ENCODE measurements at places on chromosomes 2 and 18.

GRCh38 chr18:40698129-40698528 lies 1256.9 kb upstream of the PIK3C3 start:
- no peak for DNase-seq

DNA sequence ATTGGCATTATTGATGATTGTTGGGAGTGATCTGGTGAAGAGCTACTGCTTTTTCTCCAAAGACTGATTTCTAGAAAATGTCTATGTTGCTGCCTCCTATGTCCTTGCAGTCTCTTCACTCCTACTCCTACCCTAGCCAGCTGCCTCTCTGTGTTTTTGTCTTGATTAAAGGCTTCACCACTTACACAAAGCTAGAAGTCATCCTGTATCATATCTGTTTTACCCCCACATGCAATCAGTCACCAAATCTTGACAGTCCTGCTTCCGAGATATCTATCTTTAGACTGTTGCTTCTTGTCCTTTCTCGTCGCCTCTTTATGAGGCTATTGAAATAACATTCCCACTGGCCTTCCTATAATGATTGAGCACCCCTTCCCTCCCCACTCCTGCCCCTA lies 84.5 kb upstream of the ITGA4 start:
- DNase-seq: no peak

DNA sequence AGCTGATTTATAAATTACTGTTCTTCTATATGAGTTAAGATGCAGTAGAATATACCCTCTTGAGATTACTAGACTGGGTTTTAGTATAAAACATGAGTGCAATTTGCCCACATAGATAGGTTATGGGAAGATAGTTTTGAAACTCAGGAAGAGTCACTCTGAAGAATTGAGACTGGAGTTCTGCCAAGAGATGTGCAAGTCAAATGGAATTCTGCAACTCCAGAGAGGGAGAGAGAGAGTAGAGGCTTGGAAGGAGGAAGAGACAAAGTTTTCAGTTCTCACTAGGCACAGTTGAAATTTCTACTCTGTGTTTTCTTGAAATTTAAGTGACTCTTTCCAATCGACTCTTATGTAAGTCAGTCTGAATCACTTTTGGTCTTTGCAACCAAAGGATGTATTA lies 878.8 kb downstream of the TSN start:
- no peak for DNase-seq

DNA sequence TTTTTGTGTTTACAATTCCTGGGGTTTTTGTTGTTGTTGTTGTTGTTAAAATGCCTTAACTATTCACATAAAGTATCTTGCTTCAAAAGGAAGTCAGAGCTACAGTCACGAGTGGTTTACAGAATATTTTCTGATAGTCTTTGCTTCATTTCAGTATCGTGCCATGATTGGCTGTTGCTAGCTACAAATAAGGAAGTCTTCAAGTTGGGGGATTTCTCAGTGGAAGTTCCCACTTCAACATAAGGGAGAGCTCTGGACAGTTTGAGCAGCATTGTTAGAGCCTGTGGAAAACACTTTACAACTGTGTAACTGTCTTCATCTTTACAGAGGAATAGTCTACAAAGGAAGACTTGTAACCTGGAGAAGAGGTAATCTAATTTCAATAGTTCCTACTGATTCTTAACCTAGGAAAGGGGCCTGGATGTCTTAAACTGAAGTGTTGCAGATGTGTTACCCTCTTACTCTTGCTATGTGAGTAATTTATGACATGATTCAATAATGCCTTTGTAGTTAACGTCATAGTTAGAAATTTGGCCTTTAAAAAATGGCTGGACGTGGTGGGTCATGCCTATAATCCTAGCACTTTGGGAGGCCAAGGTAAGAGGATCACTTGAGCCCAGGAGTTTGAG lies 23.4 kb upstream of the TANK start:
- no peak for DNase-seq

- DNase-seq: no peak
Measured at GRCh38 chr2:76793647-76794334, 728.4 kb downstream of the LRRTM4 start.

GRCh38 chr2:191866675-191867506 lies 20.0 kb upstream of the CAVIN2 start:
- no peak for DNase-seq

GRCh38 chr2:174623690-174624089 lies 26.1 kb upstream of the WIPF1 start:
- no peak for DNase-seq

DNA sequence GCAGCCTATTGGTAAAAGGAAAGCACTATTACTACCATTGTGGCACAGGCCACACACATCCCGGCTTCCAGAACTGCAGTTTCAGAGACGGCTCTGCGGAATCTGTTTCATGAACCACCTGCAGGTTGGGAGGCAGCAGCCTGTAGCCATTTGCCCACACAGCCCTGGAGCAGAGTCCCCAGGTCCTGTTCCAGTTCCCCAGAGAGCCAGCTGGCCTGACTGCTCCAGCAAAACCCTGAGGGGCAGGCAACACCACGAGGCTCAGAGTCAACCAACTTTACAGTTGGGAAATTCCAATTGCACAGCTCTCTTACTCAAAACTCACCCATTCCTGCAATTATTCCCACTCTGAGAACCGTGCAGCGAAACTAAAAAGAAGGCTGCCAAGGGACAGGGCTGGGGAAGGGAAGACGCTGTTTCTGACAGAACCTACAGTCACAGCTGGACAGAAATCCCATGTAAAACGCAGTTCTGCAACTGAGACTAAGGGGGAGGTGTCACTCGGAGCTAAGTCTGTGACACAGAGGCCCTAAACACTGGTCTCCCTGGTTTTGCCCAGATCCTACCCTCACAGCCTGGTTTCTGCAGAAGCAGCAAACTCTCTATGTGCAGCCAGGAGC lies 219.4 kb downstream of the TMEM163 start:
- peak; percentile 19 for DNase-seq

GRCh38 chr2:9390991-9391390 lies 32.3 kb downstream of the ITGB1BP1 start:
- no peak for DNase-seq

- peak; percentile 4 for DNase-seq
Measured at GRCh38 chr2:42117923-42118753, 51.0 kb upstream of the EML4 start.

- no peak for DNase-seq
Measured at GRCh38 chr2:33559328-33559727, 39.8 kb downstream of the FAM98A start.

GRCh38 chr18:79496978-79497637 lies 101.4 kb downstream of the NFATC1 start:
- peak; percentile 78 for DNase-seq

- DNase-seq: no peak
Measured at GRCh38 chr2:103868396-103868795, 985.5 kb upstream of the POU3F3 start.

- DNase-seq: no peak
Measured at GRCh38 chr2:31334311-31335026, 80.1 kb downstream of the XDH start.

- no peak for DNase-seq
Measured at GRCh38 chr2:5664278-5664681, 27.9 kb upstream of the SOX11 start.

DNA sequence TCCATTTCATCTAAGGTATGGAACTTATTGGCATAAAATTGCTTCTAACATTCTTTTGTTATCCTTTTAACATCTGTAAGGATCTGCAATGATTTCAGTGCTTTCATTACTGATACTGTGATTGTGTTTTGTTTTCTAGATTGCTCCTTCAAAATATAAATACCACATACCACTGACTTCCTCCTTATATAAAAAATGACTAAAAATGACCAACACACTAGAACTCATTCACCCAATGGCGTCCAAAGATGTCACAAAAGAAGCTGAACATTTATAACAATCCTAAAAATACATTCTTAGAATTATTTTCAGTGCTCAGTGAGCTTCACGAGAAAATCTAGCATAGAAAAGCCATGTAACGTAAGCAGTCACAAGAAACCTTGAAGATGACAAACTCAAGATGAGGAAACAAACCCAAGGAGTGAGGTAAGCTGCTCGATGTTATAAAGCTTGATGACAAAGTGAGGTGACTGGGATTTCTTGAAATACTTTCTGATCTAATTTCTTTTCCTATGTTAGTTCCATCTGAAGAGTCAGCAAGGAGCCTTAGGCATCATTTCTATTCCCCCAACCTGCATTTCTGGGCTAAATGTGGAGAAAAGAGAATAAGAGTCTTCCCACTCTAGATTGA lies 42.6 kb downstream of the PNO1 start:
- no peak for DNase-seq

GRCh38 chr2:28558918-28559317 lies 63.1 kb downstream of the PLB1 start:
- DNase-seq: no peak

DNA sequence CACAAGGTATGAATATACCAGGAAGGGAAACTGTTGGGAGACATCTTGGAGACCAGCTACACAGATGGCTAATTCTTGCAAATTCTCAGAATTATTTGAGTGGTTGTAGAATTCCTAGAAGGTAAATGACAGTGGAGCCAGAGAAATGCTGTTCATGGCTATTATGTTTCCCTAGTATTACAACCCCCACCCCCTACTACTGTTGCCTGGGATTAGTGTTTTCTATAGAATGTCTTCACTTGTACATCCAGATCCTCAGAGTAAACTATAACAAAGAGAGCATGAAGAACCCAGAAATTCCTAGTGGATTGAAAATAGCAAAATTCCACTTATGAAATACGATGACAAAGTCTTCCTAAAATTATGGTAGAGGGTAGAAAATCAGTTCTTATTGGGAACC lies 15.3 kb downstream of the LGALSL start:
- no peak for DNase-seq

- no peak for DNase-seq
Measured at GRCh38 chr18:58947136-58947732, 82.6 kb downstream of the ZNF532 start.

DNA sequence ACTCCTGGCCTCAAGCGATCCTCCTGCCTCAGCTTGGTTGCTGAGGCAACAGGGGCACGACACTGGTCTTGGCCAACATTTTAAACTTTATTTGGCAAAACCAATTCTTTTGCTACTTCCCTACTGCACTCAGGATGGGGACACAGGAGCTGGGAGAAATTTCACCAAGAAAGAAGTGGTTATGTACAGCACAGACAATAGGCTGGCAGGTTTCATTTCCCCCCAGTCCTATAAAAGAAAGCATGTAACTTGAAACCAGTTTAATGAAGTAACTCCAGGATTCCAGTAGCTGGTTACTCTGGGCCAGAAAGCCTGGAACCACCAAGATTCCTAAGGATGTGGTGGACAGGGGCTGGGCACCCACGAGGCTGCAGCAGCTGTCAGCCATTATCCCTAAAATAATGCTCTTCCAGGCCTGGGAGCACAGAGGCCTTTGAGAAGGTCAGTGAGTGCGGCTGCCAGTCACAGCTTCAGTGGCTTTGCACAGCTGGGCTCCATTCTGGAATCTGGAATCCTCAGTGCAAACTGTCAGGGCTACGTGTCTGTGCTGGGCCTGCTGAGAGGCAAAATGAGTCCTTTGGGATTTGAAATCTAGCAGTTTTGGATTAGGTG lies 142.3 kb upstream of the ITGA6 start:
- DNase-seq: peak; percentile 70

GRCh38 chr2:142915502-142915901 lies 38.0 kb downstream of the KYNU start:
- DNase-seq: no peak

- DNase-seq: no peak
Measured at GRCh38 chr2:72992734-72993102, 75.4 kb downstream of the EMX1 start.

GRCh38 chr2:236998758-236999157 lies 86.9 kb upstream of the COPS8 start:
- peak; percentile 18 for DNase-seq

GRCh38 chr18:68456985-68457384 lies 257.9 kb downstream of the TMX3 start:
- DNase-seq: no peak

DNA sequence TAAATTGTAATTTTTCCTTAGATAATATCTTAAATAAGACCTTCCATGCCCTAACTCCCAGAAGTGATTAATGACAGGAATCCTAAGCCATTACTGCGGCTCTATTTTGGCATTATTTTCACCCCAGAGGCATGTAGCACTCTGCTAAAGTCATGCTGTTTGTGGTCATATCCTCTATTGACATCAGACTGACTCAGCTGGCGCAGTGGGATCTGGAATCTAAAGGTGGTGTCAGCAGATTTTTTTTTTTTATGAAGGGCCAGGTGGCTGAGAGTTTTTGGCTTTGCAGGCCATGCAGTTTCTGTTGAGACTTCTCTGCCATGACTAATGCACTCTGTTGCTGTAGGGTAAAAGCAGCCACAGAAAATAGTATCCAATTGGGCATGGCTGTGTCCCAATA lies 64.1 kb upstream of the ACVR1C start:
- no peak for DNase-seq

GRCh38 chr2:67799886-67800285 lies 262.9 kb downstream of the C1D start:
- DNase-seq: no peak

DNA sequence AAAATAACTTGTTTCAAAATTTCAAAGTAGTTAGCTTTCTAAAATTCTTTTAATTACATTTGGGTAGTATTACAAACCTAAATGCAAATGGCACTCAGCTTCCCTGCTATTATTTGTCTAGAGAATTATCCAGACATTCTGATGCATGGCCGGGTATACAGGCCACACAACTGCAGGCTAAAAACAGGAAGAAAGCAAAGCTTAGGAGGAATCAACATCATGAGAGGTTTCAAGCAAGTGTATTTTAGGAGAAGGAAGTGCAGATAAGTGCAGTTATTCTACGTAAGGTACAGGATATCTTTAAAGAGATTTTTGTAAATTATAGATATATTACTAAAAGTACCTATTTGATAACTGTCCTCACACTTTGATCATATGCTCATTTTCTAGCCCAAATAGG lies 46.8 kb upstream of the RNU4ATAC start:
- no peak for DNase-seq

DNA sequence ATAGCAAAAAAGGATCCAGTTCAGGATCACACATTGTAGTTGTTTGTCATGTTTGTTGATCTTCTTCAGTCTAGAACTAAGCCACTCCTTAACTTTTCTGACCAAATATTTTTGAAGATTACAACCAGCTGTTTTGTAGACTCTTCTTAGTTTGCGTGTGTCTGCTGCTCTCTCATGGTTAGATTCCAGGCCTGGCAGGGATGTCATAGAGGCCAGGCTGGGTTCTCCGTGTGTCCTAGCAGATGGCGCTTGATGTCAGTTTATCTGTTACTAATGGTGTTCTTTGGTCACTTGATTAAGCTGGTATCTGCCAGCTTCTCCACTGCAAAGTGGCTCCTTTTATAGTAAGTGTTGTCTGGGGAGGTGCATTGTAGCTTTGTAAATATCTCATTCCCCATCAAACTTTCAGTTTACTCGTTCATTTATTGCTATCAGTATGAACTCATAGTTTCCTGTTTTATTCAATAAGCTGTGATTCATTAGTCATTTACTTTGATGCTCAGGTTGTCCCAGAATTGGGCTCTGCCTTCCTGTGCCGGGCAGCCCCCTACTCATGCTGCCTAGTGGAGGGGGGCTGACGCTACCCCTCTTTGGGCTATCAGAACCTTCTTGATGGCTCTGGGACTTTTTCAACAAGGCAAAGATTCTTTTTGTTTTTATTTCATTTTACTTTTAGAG lies 42.1 kb downstream of the GRHL1 start:
- DNase-seq: no peak

- DNase-seq: peak; percentile 11
Measured at GRCh38 chr2:180352620-180353019, 345.5 kb upstream of the CWC22 start.
